ENCODE measurements at places on chromosomes 6 and 20. TPM values are rescaled to one million over a fixed set of nuclear protein-coding genes. Genes with fewer than 3 reads are reported as not detected.

DNA sequence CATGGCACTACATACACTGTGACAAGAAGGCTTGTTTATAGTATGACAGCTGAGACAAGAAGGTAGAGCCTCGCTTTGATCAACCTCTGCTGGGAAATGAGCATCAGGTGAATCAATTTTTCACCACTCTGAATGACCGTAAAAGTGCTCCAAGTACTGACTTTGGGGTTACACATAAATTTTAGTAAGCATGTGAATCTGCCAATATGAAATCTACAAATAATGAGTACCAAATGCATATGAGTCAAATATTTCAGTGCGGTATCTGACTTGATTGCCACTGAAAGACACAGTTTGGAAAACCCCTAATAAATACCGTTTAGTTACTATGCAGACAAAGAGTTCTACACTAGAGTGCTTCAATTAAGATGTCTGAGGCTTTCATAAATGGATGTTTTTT, 77.8 kb downstream of the ATG5 start:
- no peak for DNase-seq

- no peak for DNase-seq
Measured at GRCh38 chr6:19083801-19084200, 696.7 kb downstream of the RNF144B start.

DNA sequence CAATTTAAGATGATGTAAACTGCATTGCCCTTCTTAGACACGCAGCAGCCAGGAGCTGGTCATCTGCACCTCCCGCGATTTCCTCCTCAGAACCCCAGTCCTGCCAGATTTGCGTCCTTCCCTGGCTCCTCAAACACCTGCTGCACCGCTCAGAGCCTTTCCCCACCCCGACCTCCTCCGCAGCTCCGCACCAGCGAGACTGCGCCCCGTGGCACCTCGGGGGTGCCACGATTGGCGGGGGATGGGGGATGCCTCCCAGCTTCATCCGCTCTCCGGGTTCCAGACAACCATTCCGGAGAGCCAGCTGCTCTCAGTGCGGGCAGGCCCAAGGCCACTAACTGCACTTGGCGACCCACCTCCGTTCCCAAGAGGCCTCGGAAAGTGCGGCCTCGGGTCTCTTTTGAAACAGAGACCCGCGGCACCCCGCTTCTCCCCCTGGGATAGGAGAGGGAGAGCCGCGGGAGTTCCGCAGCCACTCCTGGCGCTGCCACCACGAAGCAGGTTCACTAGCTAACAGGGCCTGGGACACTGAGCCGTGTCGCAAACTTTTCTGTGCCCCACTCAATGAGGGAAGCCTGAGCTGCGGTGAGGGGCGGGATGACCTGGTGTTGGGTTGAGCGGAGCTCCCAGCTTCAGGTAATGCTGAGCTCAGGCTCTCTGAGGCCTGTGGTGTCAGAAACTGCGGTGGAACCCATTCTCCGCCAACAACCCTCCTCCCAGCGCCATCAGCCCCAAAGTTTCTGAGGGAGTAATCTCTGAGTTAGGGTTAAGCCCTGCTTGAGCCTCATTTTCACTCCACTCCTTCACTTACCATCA, 7.3 kb upstream of the TFAP2A start:
- DNase-seq = no peak

DNA sequence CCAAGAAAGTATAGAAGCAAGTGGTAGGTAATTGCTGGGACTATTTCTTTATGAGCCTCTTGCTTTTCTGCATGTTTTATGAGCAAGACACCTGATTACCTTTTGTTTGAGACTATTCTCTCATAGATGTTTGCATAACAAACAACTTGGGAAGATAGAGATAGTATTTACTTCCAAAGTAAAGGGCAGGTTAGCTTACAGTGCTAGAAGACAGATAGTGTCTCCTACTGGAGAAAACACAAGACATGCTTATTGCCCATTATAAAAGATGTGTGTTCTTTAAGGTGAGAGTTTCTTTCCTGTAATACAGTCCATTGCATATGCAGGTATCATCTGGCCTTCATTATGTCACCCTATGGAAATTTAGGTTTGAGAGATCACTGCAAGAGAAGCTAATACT, 174.2 kb upstream of the FUT9 start:
- DNase-seq = no peak

DNA sequence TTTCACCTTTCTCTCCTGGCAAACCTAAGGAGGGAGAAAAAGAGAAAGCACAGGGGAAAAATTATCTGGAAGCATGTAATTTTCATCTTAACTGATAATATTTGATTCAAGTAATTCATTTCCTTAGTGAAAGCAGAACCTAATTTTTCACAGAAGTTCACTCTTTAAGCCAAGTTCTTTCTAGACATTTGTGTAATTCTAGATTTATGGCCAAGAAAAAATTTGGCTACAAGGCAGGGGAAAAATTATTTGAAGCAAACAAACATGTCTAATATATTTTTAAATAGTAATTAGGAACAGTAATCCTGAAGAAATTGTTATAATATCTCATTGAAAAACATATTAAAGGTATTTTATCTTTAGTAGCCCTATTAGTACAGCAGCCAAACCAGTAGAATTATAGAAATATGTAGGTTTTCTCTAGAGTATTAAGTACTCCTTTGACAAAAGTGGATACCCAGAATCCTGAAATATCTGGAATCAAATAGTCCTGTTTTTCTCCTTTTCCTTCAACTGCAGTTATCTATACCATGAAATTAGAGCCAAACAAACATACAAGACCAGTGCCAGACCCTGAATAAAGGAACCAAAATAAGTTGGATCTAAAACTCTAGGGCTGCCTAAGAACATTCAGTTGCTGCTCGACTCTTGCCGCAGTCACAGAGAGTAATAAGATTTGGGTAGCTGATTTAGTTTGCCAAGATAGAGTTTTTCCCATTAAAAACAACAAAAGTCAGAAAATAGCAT, 116.5 kb downstream of the COL12A1 start:
- no peak for DNase-seq

DNA sequence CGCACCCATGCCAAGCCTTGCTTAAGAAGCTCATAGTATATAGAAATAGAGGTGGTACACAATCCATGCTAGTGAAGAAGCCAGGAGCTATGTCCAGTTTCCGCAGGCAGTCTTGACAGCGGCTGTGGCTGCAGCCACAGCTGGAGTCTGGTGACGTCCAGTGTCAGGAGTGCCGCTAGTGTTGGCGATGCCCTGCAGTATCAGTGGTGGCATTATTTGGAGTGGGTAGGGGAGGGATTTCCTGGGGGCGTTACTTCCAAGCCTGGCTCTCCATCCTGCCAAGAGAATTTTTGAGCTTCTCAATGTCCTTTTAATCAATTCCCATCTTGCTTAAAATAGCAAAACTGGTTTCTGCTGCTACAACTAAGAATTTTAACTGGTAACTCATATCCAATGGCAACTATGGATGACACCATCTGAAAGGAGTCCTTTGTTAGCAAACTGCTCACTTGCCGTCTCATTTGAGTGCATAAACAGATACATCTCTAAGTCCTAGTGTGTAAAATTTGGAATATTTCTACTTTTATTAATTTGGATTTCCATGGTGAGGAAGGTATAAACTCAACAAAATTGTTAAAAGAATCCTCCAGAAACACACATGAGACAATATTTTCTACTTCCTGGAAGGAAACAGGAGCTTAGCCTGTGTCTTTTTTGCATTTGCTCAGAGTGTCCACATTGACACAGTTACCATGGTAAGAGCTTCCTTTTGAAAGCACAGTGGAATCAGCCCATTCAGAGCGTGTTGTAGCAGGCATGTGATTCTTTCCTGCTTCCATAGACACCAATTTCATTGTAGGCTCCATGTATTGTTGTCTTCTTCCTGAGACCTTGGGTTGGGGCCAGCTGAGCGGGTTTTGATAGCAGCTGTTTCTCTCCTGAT, 44.6 kb upstream of the PXDC1 start:
- no peak for DNase-seq

TTI1 gene
- total RNA-seq = 40.3 TPM

SIRPA gene
- total RNA-seq = 42.4 TPM

CPNE5 gene
- total RNA-seq = not detected

LZTS3 gene
- total RNA-seq = 8.2 TPM

DNA sequence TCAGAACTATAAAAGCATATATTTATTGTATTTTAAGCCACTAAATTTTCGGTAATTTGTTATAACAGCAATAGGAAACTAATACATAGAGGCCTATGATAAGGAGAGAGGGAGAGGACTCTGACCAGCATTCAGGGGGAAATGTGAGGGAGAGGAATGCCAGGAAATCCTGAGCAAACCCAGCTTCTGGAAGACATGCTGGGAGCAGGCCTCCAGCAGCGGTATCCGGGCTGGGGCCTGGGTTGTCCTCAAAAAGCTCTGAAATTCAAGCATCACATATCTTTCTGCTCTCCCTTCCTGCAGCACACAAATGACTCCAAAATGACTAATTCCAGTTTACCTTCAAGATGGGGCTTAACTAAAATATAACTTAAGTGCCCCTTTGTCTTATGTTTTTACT, 33.4 kb upstream of the RIMS1 start:
- DNase-seq = no peak

DNA sequence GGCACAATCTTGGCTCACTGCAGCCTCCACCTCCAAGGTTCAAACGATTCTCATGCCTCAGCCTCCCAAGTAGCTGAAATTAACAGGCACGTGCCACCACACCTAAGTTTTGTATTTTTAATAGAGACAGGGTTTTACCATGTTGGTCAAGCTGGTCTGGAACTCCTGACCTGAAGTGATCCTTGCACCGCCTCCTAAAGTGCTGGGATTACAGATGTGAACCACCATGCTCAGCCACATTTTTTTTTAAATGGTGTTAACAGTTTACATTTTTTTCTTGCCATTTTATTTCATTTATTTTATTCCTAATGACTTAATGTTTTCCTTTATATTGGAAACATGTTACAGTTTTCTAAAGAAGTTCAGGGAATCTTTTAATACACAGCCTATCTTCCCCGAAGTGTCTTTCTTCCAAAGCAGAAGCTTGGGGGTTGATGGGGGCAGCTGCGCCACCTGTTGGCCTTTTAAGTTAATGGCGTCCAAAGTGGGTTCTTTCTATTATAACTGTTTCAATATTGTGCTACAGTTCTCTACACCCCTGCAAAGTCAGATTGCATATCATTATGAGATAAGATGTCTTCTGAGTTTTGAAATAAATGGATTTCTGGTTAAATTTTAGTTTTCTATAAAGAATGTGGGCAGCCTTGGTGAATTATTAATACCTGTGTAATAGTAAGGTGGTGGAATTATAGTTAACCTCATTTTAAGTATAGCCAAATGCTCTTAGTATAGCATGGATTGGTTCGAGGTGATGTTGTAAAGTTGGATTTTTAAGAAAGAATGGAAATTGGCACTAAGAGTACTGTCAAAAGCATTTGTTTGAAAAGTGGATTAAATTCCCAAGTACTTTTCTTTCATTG, 42.0 kb upstream of the PLCG1 start:
- DNase-seq = peak; percentile 71

TRIM39 gene
- total RNA-seq = 26.8 TPM

DNA sequence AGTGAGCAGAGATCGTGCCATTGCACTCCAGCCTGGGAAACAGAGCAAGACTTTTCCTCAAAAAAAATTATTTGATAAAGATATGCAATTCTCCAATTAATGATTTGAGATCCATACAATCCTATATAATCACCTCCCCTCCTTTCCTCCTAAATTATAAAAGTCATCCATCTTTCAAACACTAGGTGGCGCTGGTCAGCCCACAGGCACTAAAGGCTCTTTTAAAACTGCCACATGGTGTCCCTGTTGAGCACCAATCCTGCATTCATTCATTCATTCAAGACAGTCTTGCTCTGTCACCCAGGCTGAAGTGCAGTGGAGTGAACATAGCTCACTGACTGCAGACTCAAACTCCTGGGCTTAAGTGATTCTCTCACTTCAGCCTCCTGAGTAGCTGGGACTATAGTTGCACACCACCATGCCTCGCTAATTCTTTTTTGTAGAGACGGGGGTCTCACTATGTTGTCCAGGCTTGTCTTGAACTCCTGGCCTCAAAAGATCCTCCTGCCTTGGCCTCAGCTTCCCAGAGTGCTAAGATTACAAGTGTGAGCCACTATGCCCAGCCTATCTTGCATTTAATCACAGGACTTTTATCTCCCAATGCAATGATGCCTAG, 58.7 kb upstream of the SLC2A12 start:
- peak; percentile 70 for DNase-seq

TAAR2 gene
- total RNA-seq = not detected

DUSP15 gene
- total RNA-seq = 3.2 TPM

DNA sequence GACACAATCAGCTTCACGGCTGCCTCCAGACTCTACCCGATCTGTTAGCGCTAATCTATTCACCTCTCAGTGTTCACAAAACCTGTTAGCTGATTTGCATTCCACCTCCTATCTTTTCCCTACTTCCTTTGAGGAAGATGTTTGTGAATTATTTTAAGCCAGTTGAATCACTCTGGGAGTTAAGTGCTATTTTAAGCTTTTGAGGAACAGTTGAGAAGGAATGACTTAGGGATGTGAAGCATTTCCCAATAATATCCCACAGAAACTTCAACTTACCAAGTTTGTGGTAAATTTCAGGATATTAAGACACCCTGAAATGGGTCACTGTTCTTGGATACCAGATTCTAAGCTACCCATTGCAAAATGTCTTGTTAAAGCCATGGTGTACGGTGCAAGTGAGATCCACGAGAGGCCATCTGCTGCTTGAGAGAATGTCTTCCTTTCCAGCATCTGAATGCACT, 145.2 kb upstream of the CITED2 start:
- DNase-seq = peak; percentile 27

DNA sequence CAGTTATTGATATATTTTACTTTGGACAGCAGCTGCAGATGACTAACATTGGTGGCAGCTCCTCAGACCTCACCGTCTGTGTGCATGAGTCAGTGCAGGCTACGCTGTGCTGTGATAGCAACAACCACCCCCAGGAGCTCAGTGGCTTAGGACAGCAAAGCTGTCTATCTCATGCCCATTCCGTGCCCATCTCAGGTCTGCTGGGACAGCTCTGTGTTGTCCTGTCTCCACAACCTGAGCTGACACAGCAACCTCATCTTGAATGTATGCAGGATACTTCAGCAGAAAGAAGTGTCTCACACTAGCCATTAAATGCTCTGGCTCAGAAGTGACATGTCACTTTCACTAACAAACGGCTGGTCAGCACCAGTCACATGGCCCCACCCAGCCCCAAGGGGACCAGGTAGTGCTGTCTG, 47.7 kb downstream of the BANF2 start:
- DNase-seq = peak; percentile 94

DNA sequence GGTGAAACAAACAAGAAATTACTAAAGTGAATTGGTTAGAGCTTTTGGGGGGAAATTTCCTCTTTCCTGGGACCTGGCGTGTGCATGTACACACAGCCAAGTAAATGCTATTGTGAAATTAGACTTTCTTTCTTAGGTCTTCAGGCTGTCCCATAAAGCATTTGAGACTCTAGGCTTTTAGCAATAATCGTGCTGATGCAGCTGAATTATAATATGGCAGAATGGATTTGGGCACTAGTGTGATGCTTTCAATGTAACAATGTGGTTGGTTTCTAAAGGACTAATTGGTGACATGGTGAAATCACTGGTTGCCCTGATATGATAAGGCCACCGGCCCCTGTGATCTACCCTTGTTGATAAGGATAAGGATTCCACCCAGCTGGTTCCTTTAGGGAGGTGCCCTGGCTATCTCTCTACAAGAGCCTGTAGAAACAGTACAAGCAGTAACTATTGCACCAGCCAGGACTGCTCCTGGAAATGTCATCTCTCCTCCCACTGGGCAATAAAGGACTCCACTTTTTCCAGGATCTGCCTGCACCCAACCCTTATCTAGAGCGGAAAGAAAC, 164.1 kb downstream of the TFAP2A start:
- no peak for DNase-seq

GRCh38 chr6:142684371-142684770, 260.6 kb downstream of the HIVEP2 start:
- DNase-seq = no peak
